ENCODE measurements at places on chromosomes 5 and 9. TPM values are rescaled to one million over a fixed set of nuclear protein-coding genes. Genes with fewer than 3 reads are reported as not detected.
A peak's percentile ranks its signal among the peaks of the same experiment; 100 is the strongest.

- DNase-seq, result peak; percentile 96
Measured at GRCh38 chr5:15694696-15695214, 194.8 kb downstream of the FBXL7 start.

GRCh38 chr5:110651507-110651906 lies 75.0 kb downstream of the TMEM232 start:
- DNase-seq, result no peak

The BARHL1 gene
- total RNA-seq, result not detected

GRCh38 chr5:178278358-178279023 lies 45.9 kb upstream of the PHYKPL start:
- no peak for DNase-seq

DNA sequence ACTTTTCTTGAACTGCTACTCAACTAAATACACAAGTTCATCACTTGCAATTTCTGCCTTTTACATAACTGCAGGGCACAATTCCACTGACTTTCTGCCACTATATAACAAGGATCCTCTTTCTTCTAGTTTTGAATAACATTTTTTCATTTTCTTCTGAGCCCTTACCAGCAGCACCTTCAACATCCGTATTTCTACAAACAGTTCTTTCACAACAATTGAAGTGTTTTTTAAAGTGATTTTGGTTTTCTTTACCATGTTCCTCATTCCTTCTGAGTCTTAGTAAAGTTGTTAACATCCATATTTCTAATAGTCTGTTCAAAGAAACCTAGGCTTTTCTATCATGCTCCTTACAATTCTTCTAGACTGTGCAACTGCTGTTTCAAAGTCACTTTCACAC lies 127.2 kb upstream of the PITX1 start:
- DNase-seq, result no peak

The CD72 gene
- 2.6 TPM for total RNA-seq

DNA sequence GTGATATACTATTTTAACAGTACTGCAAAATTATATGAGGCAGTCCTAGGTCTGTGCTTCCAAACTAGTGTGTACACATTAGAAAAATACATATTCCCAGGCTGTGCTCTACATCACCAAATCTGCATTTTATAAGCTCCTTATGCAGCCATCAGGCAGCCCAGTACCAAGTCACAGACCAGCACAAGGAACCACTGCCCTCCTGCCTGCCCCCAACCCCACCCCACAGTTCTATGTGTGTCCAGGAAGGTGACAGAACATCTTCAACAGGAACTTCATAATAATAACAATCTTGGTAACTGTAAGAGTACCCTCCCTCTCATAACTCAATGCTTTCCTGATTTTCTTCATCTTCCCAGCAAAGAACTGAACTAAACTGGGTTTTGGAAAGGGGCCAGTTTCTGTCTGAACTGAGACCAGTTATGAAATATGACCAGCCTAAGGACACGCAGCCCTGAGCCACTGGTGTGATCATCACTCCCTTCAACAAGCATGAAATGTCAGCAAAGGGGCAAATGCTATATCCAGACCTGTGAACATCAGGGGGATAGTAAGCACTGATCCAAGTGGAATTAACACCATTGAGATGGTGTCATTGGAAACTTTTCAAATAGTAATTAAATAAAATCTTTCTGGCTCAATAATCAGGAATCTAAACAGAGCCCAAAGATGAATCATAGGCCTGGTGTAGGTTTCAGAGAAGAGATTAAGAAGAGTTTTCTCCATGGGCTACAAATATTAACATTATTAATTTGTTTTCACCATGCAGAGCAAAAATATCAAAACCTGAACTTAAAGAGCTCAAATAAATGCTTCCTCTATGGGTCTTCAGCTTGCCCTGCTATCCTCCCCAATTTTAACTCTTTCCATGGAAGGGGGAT lies 82.1 kb downstream of the DPYSL3 start:
- no peak for DNase-seq

- DNase-seq, result peak; percentile 71
Measured at GRCh38 chr9:36276781-36277181, 18.5 kb upstream of the GNE start.

- DNase-seq, result no peak
Measured at GRCh38 chr9:7146582-7146981, 388.8 kb downstream of the KDM4C start.

DNA sequence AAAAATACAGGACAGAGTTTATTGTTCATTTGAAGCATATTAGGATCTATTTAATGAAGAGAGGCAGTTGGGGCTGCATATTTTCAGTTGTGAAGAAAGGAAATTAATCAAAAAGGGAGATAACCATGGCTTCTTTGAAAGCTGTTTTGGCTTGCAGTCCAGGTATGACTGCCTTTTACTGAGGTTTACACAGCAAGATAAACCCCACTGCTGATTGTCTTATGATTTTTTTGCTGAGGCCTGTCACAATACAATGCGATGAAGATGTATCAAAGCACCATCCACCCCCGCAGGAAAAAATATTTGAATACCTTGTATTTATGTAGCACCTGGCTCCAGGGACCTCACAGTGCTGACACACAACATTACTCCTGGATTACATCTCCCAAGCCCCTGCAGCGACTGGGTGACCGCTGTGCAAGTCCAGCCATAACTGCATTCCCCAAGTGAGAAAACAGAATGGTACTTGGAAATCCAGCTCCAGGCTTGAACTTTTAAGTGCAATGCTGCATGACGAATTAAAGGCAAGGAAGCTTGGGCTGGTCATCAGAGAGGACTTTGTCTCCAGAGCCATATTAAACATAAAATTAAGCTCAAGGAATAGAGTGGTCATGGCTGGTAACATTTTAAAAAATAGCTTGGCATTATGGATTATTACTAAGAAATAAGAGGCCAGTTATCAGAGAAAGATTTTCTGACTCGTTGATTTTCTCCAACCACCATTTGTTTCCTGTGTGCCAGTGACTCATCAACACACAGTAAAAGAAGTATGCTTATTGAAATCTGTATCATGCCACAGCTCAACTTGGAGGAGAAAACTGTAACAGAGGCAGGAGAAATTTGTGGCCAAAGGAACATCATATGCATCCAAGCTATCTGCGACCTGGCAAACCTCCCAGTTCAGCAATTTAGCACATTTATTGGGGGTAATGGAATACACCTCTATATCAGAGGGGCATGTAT lies 374.2 kb downstream of the MAN2A1 start:
- peak; percentile 62 for DNase-seq

- no peak for DNase-seq
Measured at GRCh38 chr9:126623314-126623666, 9.6 kb downstream of the LMX1B start.

Measured in umbilical cord (tissue), 2 donors.